ENCODE measurements at places on chromosomes 12 and 14.

DNA sequence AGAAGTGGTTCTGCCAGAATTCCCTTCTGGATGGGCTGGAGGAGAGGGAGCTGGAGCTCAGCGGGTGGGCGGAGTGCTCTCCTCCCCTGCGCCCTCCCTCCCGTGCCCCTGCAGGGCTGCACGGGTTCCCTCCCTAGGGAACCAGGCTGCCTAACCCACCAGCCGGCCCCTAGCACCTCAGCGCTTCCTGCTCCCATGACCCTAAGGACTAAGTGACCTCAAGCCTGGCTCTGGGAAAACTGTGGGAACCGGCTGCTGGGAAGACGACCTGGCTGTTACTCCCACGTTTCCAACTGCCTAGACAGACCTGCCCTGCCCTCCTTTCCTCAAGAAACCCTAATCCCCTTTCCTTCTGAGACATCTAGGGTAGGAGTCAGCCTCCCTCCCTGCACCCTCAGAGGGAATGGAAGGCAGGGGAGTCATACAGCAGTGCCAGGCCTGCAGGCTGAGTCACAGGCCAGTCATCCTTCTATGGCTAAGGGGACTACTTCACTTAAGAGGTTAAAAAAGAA, 31.5 kb downstream of the SLC6A12 start:
- no peak for DNase-seq

DNA sequence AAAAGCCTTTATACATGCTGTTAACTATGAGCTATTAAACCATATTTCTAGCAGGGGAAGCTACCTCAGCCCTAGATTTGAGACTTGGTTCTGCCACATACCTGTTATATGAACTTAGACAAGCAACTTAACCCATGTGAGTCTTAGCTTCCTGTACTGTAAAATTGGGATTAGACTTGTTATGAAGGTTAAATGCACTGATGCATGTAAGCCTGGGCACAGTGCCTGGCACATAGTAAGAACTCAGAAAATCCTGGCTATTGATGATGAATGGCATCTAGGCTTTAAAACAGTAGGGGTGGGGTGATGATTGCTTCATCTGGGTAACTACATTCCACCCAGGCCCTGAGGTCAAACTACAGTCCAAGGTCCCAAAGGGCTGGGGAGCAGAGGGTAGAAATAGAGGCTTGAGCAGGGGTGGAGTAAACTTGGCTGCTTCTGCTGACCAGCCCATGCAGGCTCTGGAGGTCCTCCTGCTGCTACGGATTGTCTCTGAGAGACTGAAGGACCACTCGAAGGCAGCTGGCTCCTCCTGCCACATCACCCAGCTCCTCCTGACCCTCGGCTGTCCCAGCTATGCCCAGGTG, 11.3 kb downstream of the ESPL1 start:
- no peak for DNase-seq

- no peak for DNase-seq
These were observed 29.1 kb upstream of the TC2N start for GRCh38 chr14:91896419-91896818.

DNA sequence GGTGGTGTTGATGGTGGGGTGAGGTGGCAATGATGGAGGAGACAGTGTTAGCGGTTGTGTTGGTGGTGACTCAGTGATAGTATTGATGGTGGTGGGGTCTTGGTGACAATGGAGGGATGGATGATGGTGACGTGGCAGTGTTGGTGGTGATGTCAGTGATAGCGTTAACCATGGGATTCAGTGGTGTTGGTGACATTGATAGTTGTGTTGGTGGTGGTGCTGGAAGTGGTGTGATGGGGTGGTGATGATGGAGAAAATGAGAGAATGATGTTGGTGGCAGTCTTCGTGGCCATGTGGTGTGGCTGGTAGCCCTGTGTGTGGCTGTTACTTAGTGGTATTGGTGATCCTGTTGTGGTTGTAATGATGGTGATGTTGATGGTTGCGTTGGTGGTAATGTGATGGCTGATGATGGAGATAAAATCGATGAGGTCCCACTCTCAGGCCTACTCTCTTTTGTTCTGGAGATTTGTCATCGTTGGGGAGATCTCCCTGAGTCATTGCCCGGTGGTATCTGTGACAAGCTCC, 2.6 kb downstream of the DTX1 start:
- DNase-seq, result no peak

DNA sequence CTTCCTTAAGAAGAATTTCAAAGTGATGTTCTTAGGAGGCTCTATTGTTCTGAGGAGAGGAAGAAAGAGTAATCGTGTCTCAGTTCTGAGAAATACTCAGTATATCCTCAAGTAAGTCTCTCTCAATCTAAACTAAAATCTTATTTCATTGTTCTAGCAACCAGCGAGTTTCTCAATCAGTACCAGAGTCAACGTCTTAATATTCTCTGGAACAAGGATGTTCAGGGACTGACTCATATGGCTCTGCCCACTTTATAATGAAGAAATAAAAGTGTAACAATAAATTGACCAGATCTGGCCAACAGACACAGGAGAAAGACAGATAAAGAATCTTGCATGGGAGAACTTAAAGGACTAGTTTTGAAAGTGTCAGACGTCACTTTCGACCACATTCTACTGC, 469.8 kb upstream of the FLRT2 start:
- no peak for DNase-seq

DNA sequence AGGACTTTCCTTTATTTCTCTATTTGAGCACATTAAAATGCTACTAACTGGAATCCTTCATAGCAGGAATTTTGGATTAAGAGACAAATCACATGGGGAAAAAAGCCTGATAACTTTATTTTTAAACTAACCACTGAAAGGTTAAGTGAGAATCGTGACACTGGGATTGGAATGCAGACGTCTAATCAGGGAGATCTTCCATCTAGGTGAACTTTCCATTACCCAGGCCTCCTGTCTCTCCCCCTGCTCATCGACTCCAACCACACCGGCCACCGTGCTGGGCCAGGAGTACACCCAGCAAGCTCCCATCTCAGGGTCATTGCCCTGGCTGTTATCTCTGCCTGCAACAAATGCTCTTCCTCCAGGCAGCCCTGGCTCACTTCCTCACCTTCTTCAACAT, 19.0 kb downstream of the PTGER2 start:
- no peak for DNase-seq

DNA sequence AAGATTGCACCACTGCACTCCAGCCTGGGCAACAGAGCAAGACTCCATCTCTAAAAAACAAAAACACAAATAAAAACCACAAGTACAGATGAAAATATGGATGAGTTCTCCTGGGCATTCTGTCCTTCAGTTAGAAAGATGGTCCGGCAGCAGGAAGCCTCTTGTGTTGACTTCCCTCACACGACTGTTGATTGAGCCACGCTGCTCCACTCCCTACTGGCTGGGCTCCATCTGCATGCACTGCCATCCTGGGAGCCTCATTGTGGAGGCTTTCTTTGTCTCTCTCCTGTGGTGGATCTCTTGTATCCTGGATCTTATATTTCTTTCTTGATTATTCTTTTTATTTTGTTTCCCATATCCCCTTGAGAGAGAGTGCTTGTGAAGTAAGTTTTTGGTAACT, 30.8 kb upstream of the TBC1D30 start:
- no peak for DNase-seq

DNA sequence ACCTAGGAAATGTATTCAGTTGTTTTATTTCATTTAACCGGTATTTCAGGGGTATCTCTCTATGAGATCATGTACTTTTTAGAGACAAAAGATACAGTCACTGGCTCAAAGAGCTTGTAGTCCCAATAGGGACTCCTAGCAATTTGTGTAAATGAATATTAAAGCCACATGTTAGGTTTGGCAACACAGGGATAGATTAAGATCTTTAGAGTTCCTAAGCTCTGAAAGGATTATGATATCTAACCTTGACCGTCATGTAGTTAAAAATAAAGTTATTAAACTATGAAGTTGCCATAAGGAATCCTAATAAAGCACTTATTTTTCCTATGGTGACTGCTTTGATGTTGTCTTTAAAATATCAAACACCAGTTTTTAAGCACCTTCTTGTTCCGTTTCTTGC, 100.4 kb upstream of the FGD4 start:
- DNase-seq, result no peak

GRCh38 chr12:109596418-109597244, 23.0 kb downstream of the MVK start:
- no peak for DNase-seq

DNA sequence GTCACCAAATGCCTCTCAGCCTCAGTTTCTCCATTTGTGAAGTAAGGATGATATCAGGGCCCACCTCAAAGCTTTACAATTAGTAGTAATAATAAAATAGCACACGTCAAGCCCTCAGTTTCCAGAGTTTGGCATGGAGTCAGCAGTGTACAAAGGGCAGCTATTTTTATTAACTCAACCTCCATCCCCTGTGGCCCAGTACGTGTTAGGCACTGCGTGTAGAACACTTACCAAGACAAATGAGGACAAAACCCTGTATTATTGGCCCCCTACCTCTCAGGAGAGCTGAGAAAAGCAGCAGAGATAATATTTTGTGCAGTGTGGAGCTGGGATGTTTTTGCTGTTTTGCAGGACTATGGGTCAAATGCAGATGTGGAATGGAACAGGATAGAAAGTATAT, 280.8 kb downstream of the C12orf75 start:
- DNase-seq, result no peak

DNA sequence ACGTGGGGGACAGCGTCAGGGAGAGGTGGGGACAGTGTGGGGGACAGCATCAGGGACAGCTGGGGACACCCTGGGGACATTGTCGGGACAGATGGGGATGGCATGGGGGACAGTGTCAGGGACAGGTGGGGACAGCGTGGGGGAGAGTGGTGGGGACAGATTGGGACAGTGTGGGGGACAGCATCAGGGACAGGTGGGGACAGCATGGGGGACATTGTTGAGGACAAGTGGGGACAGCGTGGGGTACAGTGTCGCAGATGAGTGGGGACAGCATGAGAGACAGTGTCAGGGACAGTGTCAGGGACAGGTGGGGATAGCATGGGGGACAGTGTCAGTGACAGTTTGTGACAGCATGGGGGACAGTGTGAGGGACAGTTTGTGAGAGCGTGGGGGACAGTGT, 240.9 kb downstream of the TMEM121 start:
- DNase-seq, result no peak

DNA sequence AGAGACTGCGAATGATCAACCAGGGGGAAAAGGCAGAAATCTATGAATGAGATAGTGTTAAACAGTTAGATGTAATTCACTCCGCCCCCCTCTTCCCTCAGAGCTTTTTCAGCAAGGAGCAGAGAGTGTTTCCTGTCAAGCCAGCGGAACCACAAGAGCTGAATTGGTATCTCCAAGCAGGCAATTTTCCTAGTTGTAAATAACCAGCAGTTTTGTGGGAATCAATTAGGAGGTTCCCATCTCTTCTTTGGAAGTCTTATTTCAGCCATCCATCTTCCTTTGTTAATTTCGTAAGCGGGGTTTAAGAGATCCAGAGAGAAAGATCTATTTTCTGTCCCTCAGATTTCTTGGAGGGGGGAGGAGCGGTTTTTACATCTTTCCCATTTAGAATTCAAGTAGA, 178.0 kb downstream of the FOXN3 start:
- no peak for DNase-seq

DNA sequence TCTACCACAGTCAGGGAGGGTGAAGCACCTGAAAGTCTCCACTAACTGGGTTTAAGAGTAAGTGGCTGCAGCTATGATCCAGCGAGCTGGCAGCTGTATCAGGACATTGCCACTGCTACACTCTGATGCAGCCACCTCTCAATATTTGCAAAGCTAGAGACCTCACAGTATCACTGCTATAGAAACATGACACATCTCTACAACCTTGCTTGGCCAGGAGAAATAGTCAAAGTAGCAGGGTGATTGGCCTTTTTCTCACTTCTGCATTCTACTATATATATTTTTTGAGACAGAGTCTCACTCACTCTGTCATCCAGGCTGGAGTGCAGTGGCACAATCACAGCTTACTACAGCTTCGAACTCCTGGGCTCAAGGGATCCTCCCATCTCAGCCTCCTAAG, 9.3 kb upstream of the FMNL3 start:
- DNase-seq, result no peak

- DNase-seq, result no peak
These were observed 41.9 kb downstream of the MMAB start for GRCh38 chr12:109531411-109531810.

GRCh38 chr14:74861734-74862090, 14.2 kb downstream of the PROX2 start:
- no peak for DNase-seq

DNA sequence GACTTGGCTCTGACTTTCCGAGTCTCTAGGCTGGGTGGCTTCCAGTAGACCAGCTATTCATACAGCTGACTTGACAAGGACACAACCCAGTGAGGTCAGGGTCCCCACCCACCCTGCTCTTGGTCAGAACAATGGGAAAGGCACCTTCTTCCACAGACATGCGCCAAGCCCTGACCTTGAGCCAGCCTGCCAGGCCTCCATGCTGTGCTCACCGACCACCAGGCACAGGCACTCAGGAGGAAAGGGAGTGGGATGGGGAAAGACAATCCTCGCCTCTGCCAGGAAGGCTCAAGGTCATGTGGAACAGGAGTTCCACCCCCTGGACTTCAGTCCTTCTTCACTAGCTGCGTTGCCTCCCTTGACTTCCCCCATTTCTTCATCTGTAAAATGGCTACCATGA, 31.4 kb downstream of the GALNT16 start:
- DNase-seq, result no peak

GRCh38 chr12:32201976-32202375, 95.3 kb downstream of the BICD1 start:
- no peak for DNase-seq

- no peak for DNase-seq
These were observed 5.9 kb downstream of the NGB start for GRCh38 chr14:77265187-77265515.

- no peak for DNase-seq
These were observed 48.9 kb downstream of the AMN start for GRCh38 chr14:102971314-102971713.

DNA sequence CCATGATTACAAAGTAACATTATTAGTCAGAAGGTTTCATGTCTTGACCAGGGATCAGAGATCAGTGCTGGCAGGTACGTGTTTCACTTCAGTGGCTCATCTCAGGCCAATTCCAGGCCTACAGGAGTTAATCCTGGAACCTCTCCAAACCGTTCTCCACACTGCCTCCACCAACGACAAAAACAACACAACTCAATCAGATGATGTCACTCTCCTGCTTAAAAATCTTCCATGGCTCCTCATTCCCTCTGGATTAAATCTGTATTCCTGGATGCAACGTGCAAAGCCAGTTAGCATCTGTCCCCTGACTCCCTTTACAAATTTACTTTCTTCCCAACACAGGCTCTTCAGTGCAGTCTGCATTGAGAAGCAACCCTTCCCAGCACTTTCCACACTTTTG, 34.3 kb upstream of the TXNRD1 start:
- DNase-seq, result no peak

Measured in stimulated activated CD4-positive, alpha-beta T cell treated with anti-CD3 and anti-CD28 coated beads, Interleukin-4, amount 100 ng/mL, for 48 hours (primary cell).